A172 (cell line): ENCODE measurements at places on chromosomes 12 and 14.

GRCh38 chr12:50375802-50376201, 20.6 kb downstream of the FAM186A start:
- DNase-seq: no peak

DNA sequence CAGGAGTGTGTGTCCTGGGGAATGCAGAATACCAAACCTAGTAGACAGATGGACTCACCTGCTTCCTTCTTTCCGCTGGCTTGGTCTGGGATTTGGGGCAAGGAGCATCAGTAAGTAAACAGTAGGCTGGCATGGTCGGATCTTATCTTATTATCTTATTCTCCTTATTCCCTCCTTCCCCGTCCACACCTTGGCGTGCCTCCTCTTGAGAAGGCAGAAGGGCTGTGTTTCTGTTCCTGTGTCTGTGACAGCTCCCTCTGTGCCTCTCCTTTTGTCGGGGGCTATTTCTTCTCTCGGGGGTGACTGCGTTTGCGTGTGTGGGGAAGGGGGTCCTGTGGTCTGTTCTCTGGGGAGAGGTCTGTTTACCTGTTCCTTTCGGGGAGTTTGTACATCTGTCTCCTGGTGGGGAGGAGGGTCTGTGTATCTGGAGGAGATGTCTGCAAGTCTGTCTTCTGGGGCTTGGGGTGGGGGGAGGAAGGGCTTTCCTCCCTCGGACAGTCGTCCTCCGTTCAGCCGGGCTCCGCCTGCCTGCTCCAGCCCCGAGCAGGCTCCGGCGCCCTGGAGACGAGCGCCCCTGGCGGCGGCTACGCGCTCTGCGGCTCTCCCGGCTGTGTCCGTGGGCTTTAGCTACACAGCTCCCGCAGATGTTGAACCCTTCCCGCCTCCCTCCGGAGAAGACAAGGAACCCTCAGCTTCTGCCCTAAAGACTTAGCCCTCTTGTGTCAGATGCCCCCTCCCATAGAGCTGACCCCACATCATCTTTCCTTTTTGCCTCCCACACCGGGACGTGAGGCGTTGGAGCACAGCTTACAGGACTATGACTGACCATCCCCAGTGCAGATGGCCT, 4.4 kb downstream of the KRT86 start:
- peak; percentile 59 for DNase-seq

GRCh38 chr12:19444097-19444496, 4.8 kb downstream of the AEBP2 start:
- no peak for DNase-seq

- DNase-seq: no peak
Observed at GRCh38 chr12:54858562-54858961, 4.2 kb downstream of the MUCL1 start.

DNA sequence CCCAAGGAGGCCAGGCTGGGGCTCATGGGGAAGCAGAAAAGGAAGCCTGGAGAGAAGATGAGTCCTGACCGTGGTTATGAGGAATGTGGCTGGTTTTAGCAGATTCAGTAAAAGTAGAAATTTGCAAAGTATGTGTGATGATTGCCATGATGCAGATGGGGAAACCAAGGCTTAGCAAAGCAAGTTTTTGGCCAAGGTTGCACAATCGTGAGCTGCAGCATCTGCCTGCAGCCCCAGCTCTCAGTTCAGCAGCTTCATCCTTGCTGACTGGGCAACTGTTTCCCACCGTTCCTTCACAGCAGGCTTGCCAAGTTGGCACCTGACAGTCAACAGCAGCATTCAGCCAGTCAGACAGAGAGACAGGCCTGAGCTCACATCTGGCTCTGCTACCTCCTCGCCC, 656.7 kb downstream of the MED13L start:
- no peak for DNase-seq

DNA sequence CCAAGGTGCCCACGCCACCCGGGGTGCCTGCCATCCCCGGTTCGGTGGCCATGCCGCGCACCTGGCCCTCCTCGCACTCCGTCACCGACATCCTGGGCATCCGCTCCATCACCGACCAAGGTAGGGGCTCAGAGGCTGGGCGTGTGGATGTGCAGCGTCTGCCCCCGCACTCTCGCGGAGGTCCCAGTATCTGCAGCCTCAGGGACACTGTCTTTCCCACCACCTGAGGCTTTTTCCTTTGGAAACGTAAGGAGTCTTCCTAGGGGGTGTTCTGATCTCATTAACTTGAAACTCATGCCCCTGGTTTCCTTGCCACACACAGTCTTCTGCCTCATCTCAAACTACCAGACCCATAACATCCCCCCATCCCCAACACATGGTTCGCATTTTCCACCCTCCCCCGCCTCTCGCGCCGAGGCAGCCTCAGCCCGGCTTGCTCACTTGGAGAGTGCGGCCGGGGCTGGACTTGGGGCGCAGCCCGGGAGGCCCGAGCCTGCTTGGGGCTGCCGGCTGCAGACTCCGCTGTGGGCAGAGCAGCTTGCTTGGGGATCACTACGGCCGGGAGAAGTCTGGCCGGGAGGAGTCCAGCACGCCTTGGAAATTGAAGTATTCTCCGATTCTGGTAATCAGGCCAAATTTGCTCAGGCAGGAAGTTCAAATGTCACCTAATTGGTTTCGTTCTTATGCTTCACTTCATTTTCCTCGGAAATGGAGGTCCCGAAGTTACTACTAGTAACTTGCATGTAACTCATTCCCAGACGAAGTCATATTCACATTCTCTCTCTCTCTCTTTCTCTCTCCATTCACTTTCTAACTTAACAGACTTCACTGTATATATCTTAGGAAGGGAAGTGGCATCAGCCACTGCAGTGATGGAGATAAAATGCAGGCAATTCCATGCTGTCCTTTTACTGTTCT, 2.0 kb downstream of the PAX9 start:
- no peak for DNase-seq

DNA sequence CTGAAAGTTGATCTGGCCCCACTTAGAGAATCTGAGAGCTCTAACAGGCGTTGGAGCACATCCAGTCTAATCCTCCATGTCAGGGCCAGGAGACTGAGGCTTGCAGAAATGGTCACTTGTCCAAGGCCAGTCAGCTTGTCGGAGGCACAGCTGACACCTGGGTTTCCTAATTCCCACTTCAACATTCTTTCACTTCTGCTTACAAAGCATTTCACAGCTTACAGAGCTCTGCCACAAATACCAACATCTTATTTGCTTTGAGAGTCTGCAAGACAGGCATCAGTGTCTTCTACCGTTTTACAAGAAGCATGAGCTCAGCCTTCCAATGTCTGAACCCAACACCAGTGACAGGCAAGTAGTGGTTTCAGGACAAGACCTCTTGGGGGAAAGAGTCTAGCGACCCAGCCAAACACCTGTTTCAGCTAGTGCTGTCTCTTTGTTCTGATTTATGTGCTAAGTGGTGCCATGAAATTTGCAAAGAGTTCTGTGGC, 31.8 kb downstream of the ISCA2 start:
- DNase-seq: no peak

DNA sequence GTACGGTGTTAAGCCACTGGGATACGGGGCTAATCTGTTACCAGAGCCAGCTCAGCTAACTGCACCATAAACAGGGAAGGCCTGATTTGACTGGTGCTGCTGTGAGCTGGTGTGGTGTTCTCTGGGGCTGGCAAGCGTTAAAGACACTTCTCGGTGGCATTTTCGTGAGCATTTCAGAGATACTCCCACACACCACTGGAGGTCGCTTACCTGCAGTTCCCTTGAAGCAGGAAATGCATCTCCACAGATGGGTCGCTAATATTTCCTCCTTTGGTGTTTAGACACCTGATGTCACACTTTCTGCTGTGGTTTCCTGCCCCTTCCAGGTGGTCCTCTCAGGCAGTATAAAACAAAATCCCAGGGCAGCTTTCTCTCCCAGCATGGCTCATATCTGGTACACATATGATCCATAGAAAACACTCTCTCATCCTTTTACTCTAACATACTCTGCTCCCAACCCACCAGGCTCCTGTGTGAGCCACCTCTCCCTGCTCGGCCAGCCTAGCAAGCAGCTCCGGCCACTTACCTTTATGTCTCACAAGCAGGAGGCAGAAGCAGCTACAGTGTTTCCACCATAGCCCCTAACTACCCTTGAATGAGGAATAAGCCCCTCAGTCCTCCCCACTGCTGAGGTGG, 129.9 kb upstream of the GRIN2B start:
- DNase-seq: no peak

DNA sequence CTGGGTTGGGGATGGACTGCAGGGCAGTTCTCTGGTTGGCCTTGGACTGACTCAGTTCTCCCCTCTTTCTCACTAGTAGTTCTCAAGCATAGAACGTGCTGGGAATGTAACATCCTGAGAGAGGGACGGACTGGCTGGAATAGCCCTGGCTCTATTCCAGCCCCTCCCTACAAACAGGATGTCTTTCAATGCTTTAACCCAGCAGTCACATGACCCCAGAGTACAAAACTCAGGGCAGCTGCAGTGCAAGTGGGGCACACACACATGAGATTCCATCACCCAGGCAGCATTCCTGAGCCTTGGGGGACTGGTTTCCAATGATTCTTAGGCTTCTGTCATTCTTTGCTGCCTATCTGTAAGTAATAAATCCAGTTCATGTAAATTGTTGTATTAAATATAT, 1.6 kb upstream of the ACOT6 start:
- DNase-seq: peak; percentile 35

- DNase-seq: peak; percentile 84
Observed at GRCh38 chr12:109461049-109461845, 15.9 kb downstream of the KCTD10 start.

DNA sequence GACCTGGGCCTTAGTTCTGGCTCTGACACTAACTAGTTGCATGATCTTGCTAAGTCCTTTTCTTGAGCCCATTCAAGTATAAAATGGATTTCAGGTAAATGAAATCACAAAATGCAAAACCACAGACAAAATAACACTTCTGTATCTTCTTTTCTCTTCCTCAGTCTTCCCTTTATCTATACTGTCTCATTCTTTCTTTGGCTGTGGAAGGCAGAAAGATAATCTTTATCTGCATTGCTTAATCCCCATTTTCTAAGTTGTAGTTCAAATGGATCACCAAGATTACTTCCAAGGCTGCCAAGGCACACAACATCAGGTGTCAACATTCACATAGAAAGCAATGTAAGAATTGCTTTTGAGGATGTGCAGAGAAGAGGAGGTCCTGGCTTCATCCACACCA, 30.3 kb downstream of the TESPA1 start:
- DNase-seq: no peak

DNA sequence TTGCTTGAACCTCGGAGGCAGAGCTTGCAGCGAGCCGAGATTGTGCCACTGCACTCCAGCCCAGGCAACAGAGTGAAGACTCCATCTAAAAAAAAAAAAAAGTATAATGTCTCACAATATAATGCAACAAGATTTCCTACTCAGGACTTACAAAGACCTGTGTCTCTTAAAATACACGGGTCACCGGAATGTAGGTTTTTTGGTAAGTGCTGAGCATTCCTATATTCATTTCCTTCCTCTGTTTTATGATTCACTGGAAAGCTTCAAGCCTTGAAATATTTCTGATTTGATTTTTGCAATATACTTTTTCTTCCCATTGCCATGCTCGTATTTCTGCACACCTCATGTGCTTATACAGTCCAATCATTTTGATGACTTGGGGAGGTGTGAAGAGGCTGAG, 245.8 kb downstream of the FBXL14 start:
- no peak for DNase-seq

- no peak for DNase-seq
Observed at GRCh38 chr14:65336191-65336591, 76.3 kb upstream of the FUT8 start.

DNA sequence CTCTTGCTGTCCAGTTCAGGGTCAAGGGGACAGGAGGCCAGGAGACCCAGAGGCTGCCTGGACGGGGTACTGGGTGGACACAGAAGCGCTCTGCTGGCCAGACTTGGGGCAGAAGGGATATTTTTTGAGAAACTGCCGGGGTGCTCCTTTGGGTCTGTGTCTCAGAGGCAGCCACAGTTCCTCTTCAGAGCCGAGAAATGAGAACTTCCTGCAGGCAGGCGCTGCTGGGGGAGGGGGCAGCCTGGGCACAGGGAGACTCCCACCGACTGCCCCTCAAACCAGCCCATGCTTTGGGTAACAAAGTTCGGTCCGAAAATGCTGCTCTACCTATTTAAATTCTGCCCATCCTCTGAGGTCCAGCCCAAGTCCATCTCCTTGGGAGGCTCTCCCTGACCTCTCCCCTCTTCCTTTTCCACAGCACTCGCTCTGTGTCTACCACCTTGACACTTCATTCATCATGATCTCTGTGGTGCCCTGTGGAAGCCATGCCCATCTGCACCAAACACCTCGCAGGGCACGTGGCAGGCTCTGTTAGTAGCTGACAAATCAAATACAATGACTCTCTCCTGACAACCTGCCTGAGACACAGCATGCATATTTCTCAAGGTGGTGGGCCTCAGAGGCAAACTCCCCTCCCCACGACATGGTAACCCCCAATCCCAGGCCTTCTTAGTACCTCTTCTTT, 16.4 kb downstream of the HDAC7 start:
- DNase-seq: no peak
